COLO829 (cell line): ENCODE measurements at places on chromosomes 6 and 20.

DNA sequence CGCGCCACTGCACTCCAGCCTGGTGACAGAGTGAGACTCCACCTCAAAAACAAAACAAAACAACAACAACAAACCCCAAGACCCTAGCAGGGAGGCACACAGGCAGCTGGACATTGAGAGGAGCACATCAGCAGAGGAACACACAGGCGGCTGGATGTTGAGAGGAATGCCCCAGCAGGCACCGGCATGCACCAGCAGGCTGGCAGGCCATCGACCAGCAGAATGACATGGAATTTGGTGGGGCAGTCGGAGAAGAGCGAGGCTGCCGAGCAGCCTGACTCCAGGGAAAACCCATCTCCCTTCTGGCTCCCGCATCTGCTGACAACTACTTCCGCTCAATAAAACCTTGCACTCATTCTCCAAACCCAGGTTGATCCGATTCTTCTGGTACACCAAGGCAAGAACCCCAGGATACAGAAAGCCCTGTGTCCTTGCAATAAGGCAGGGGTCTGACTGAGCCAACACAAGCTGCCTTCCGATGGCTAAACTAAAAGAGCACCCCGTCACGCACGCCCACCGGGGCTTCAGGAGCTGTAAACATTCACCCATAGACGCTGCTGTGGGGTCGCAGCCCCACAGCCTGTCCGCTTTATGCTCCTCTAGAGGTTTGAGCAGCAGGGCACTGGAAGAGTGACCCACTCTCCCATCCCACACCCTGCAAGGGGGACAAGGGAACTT lies 60.2 kb downstream of the SLC22A23 start:
- DNase-seq, result no peak

DNA sequence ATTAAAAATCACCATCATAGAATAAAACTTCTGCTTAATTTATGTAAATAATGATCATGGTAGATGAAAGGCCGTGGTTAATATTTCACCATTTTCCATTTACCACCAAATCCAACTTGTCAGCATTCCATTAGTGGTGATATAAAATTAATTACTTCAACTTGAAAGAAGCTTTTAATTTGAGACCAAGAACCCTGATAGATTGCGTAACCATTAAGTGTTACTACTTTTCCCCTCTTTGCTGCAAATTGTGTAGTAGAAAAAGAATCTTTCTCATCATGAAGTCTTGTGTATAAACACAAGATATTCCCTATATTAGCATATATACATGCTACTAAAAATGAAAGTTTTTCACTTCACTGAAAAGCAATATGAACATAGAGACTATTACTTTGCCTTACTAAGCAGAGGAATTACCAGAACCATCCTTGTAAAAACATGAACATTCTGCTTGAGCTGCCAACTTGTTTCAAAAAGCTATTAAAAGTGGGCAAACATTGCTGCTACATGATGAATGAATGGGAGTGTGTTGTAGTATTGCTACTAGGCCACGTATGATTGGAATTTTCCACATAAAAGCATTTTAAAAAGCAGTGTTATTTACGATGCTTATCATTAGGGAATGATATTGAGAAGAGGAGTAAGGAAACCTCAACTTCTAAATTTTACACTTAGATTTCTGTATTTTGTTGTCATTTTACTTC lies 35.0 kb downstream of the STX11 start:
- no peak for DNase-seq

DNA sequence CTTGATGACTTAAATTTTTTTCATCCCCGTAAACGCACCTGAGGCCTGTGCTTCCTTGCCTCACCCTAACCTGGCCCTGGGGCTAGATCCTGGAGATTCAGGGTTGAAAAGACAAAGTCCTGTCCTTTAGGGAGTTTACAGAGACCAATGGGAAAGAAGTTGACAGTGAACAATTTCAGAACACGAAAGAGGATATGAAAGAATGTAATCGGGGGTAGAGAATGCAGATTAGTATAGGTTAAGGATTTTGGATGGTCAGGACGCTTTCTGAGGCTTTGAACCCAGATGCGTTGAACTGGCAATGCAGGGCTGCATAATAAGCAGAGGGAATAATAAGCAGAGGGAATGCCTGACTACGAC lies 1.7 kb upstream of the FBXO5 start:
- no peak for DNase-seq

GRCh38 chr6:142545147-142545546 lies 243.3 kb downstream of the ADGRG6 start:
- no peak for DNase-seq

DNA sequence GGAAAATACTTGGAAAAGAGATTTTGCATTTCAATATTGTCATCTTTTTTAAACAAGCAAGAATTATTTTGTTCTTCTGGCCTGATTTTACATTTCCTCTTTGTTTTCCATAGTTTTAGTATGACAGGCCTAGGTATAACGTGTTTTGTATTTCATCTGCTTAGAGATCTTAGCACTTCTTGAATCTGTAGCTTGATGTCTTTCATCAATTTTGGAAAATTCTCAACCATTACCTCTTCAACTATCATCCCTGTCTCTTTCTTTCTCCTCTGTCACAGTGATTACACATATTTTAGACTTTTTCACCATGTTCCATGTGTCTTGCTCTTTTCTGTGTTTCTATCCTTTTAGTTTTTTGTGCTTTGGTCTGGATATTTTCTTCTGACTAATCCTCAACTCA lies 67.2 kb upstream of the PHACTR1 start:
- no peak for DNase-seq

DNA sequence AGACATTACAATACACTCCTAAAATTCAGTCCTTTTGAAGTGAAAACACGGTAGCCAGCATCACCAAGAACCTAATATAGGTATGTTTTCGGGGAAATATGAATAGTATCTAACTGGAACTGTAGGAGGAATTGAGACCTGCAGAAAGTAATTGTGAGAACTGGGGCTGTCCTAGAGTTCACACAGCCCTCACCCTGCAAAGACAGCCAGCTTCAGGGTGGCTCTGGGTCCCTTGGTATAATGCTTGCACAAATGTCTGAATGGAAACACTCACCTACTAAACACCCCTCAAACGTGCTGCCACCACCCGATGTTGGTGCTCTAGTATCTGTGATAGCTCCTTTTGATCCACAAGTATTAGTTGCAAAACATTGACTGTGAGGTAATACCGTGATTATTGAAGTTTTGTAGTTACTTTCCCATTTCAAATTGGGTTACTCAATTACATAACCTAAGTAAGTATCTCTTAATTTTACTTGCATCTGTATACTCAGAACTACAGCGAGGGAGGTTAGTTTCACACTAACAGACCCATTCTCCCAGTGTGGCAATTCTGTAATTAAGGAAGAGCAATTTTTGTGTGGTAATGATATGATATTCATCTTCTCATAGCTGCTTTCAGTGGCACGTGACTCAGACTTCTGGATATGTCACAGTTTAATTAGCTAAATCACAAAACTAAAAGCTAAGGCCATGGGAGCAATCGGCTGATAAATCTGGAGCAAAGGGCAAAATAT lies 129.5 kb downstream of the INSM1 start:
- no peak for DNase-seq

GRCh38 chr20:33083544-33084340 lies 4.3 kb downstream of the BPIFB4 start:
- no peak for DNase-seq

- DNase-seq, result no peak
Observed at GRCh38 chr20:37886851-37887297, 16.1 kb upstream of the VSTM2L start.

DNA sequence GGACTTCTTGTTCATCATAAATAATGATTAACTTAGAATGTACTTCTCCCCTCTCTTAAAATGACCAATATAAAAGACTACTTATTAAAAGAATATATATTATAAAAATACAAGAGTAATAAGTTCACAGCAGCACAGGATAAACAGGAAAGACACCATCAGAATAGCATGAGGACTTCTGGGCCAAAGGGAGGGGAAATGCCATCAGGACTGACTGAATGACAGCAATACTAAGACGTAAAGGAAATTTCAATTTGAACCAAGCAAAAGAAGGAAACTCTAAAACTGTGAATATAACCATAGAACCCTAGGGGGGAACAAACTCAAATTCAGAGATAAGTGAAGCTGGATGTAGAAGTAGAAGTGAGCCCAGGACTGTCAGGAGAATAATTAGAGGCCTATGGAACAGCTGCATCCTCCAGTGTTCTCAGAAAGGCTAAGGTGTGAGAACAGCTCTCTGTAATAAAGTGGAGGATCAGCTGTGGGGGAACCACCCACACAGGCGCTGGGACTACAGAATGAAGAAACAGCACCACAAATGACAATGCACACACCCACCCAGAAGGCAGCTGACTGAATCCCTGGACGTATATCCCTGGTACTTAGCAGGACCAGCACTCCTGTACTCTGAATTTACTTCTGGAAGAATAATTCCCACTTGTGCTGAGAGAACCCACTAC lies 37.8 kb downstream of the ZHX3 start:
- DNase-seq, result no peak

- DNase-seq, result no peak
Observed at GRCh38 chr6:18681832-18682503, 294.8 kb downstream of the RNF144B start.

DNA sequence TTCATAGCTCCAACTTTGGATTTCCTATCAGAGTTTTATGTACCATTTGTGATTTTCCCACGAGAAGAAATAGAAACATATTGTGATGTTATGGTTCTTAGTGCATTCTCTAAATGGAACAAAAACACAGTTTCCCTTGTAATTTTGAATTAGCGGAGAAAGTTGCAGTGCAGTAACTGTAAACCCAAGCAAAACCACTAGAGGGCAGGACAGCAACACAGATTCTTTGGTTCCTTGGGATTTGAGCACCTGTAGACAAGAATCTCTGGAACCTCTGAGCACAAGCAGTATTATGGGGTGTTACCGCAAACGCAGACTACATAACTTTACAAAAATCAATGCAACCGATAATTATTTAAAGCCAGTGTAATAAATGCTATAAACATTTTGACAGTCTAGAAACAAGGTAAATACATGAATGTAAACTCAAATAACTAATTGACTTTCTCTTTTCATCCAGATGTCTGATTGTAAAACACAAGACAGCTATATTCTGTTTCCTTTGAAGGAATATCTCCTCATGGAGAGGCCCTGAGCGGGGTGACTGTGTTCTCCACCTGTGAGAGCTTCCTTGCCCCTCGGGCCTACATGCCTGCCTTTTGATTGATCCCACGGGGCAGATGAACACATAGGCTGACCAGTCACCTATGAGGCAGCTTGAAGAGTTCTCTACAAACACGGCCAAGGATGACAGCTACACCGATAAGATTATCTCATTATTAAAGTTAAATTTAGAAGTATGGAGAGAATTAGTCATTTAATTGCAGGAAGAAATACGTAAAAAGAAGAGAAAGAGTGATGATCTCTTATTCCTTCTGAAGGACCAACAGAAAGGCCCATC lies 67.5 kb upstream of the COL21A1 start:
- peak; percentile 58 for DNase-seq

- no peak for DNase-seq
Observed at GRCh38 chr6:119189498-119189897, 111.0 kb upstream of the FAM184A start.

DNA sequence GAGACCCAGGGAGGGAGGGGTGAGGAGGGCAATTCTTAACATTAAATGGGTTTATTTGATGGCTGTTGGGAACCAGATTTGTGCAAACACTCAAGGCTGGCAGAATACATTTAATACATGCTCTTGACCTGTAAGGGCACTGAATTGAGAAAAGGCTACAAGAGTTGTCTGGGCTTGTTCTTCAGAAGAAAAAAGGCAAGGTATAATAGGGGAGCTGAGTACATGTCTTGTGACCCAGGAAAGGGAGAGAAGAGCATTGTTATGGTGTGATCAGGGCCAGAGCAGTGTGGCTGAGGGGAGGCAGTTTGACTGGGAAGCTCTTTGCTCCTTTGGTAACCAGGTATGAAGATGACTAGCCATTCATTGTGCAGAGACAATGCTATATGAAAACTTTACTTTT lies 18.9 kb downstream of the KLHL31 start:
- no peak for DNase-seq

- DNase-seq, result no peak
Observed at GRCh38 chr6:20211941-20212391, 303 bp downstream of the MBOAT1 start.

GRCh38 chr6:42532038-42532669 lies 31.7 kb upstream of the UBR2 start:
- peak; percentile 74 for DNase-seq

- no peak for DNase-seq
Observed at GRCh38 chr20:1555952-1556351, 1.6 kb downstream of the SIRPD start.

- DNase-seq, result no peak
Observed at GRCh38 chr6:49666480-49666879, 29.8 kb upstream of the RHAG start.

- no peak for DNase-seq
Observed at GRCh38 chr6:41275489-41275888, 11.0 kb downstream of the TREM1 start.

- peak; percentile 96 for DNase-seq
Observed at GRCh38 chr6:43627008-43627825, 1.8 kb downstream of the GTPBP2 start.
